IMR-90 (cell line): ENCODE measurements at places on chromosomes 6 and 20. TPM values are rescaled to one million over a fixed set of nuclear protein-coding genes. Genes with fewer than 3 reads are reported as not detected.

Gene C6orf58
- not detected in 2 replicates for total RNA-seq

Gene BMP5
- total RNA-seq = under 0.01 TPM in 2 replicates

Gene FAM217A
- not detected in 2 replicates for total RNA-seq

Gene LY6G6D
- not detected in 2 replicates for total RNA-seq

Gene SMIM8
- total RNA-seq = 3.6 and 5.3 TPM in 2 replicates

Gene CST5
- not detected in 2 replicates for total RNA-seq

Gene AIF1
- total RNA-seq = not detected in 2 replicates

Gene UNC93A
- not detected in 2 replicates for total RNA-seq

Gene CPNE1
- total RNA-seq = 141 and 163 TPM in 2 replicates

Gene SPACA1
- total RNA-seq = not detected in 2 replicates

Gene GRM1
- total RNA-seq = not detected in 2 replicates

Gene PRND
- not detected in 2 replicates for total RNA-seq

Gene TMC2
- total RNA-seq = not detected in 2 replicates

Gene PDE10A
- 12.4 and 15.8 TPM in 2 replicates for total RNA-seq

Gene GPR63
- total RNA-seq = 0.36 and 0.56 TPM in 2 replicates

Gene CD93
- under 0.01 TPM in 1 of 2 replicates, not detected in the other for total RNA-seq

Gene CST4
- not detected in 2 replicates for total RNA-seq

Gene C4A
- total RNA-seq = 0.83 and 0.90 TPM in 2 replicates

Gene PLTP
- total RNA-seq = 5.0 and 5.4 TPM in 2 replicates

Gene NNAT
- 2.0 and 2.8 TPM in 2 replicates for total RNA-seq

Gene LTV1
- 11.1 and 26.1 TPM in 2 replicates for total RNA-seq

Gene CDK19
- 6.8 and 7.5 TPM in 2 replicates for total RNA-seq

Gene RGS19
- total RNA-seq = 7.7 and 8.1 TPM in 2 replicates

Gene SLC17A1
- total RNA-seq = not detected in 2 replicates

Gene GGTLC1
- total RNA-seq = not detected in 2 replicates

Gene PKIB
- total RNA-seq = 12.2 and 13.1 TPM in 2 replicates

Gene NRSN1
- not detected in 2 replicates for total RNA-seq

Gene SFTA2
- total RNA-seq = not detected in 2 replicates

Gene ERMARD
- total RNA-seq = 15.1 and 17.2 TPM in 2 replicates

Gene ZSCAN31
- 4.2 and 4.7 TPM in 2 replicates for total RNA-seq

Gene LPIN3
- 1.7 and 2.3 TPM in 2 replicates for total RNA-seq

Gene ANKEF1
- 0.54 and 0.56 TPM in 2 replicates for total RNA-seq

Gene EYA4
- 11.1 and 11.9 TPM in 2 replicates for total RNA-seq

Gene HMGN4
- 49.2 and 50.2 TPM in 2 replicates for total RNA-seq

Gene HUS1B
- 0.36 and 0.56 TPM in 2 replicates for total RNA-seq

Gene CTCFL
- not detected in 2 replicates for total RNA-seq

Gene CHRNA4
- not detected in 2 replicates for total RNA-seq

Gene MPIG6B
- total RNA-seq = not detected in 2 replicates

Gene OPRL1
- total RNA-seq = 0.28 and 0.36 TPM in 2 replicates

Gene CCN5
- not detected in 2 replicates for total RNA-seq

Gene WASF1
- 3.0 and 4.4 TPM in 2 replicates for total RNA-seq

Gene FOXF2
- 2.5 TPM in 2 replicates for total RNA-seq

Gene MYCT1
- total RNA-seq = 0.90 and 1.1 TPM in 2 replicates

Gene IMPG1
- total RNA-seq = not detected in 2 replicates

Gene RPL7L1
- 112 and 125 TPM in 2 replicates for total RNA-seq

Gene GJA10
- not detected in 2 replicates for total RNA-seq

Gene HAO1
- not detected in 2 replicates for total RNA-seq

Gene TCF15
- total RNA-seq = not detected in 2 replicates
